ENCODE measurements at places on chromosomes 7 and 10. TPM values are rescaled to one million over a fixed set of nuclear protein-coding genes. Genes with fewer than 3 reads are reported as not detected.

Gene SH3PXD2A
- 15.0 TPM for total RNA-seq

Gene NUPR2
- not detected for total RNA-seq

Gene BLNK
- total RNA-seq = 1.0 TPM

Gene GIMAP8
- not detected for total RNA-seq

Gene CALHM1
- not detected for total RNA-seq

Gene DKK1
- 31.8 TPM for total RNA-seq

Gene DDC
- total RNA-seq = 0.64 TPM

Gene MRLN
- not detected for total RNA-seq

Gene FAM25A
- not detected for total RNA-seq

Gene IKZF1
- total RNA-seq = not detected

Gene ZNF804B
- not detected for total RNA-seq

Gene LYZL2
- total RNA-seq = not detected

Gene CHST12
- total RNA-seq = 9.8 TPM

Gene LRRC18
- not detected for total RNA-seq

Gene PNLIPRP3
- total RNA-seq = 9.5 TPM

Gene NDUFB8
- total RNA-seq = 194 TPM

Gene PTPRN2
- total RNA-seq = 4.5 TPM

Gene HTR5A
- not detected for total RNA-seq

Gene FAM180A
- total RNA-seq = not detected

Gene FANK1
- 1.8 TPM for total RNA-seq

Gene SUN3
- total RNA-seq = 0.22 TPM

Gene PLPP4
- total RNA-seq = 0.86 TPM

Gene CYP2W1
- not detected for total RNA-seq
